ENCODE measurements at places on chromosomes 12 and 14. TPM values are rescaled to one million over a fixed set of nuclear protein-coding genes. Genes with fewer than 3 reads are reported as not detected.

GRCh38 chr14:22735096-22735495 lies 31.4 kb upstream of the OXA1L start:
- DNase-seq: no peak
- H3K4me3 ChIP-seq: no peak overlapping the region
- peaks cover 9% of the 10 kb centered on the region for H3K36me3 ChIP-seq
- H3K27ac ChIP-seq: no peak overlapping the region
- peaks cover 7% of the 10 kb centered on the region for H3K27me3 ChIP-seq
- H3K4me1 ChIP-seq: peaks cover 24% of the 10 kb centered on the region

- peaks cover 67% of the 10 kb centered on the region for H3K27me3 ChIP-seq
- H3K36me3 ChIP-seq: no peaks in the 10 kb centered on the region
- H3K4me3 ChIP-seq: no peak overlapping the region
Measured at GRCh38 chr12:48993787-48994186, 5.4 kb downstream of the DDN start.

- no peaks in the 10 kb centered on the region for H3K36me3 ChIP-seq
- peaks cover 12% of the 10 kb centered on the region for H3K27me3 ChIP-seq
- no peak overlapping the region for H3K27ac ChIP-seq
- H3K4me3 ChIP-seq: no peak overlapping the region
- no peaks in the 10 kb centered on the region for H3K4me1 ChIP-seq
- no peak for DNase-seq
Measured at GRCh38 chr14:24986206-24986893, 63.6 kb downstream of the STXBP6 start.

The ADGRD1 gene
- total RNA-seq: 0.23 TPM

The PTPRR gene
- total RNA-seq: not detected

The RNASE2 gene
- total RNA-seq: not detected
